ENCODE measurements at places on chromosomes 4 and X.

- DNase-seq = peak; percentile 10
Measured at GRCh38 chrX:110317061-110317819, 645 bp downstream of the AMMECR1 start.

- no peak for DNase-seq
Measured at GRCh38 chr4:74537459-74537858, 92.5 kb downstream of the AREG start.

DNA sequence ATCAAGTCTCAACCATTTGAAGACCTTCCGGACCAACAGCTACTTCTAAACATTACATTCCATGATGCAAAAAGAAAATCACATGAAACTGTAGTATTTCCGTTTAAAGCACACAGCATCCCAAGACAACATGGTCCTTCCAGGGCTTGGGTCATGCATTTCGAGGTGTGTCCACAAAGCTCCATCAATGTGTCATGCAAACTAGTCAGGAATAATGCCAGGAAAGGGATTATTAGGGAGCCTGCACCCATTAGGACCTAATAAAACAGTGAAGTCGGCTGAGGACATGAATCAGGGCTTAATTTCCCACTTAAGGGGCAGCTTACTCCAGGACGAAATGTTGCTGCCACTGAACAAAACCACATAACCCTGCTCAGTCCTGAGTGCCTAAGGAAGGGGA is 177.9 kb downstream of the TSPAN5 start:
- DNase-seq = no peak

DNA sequence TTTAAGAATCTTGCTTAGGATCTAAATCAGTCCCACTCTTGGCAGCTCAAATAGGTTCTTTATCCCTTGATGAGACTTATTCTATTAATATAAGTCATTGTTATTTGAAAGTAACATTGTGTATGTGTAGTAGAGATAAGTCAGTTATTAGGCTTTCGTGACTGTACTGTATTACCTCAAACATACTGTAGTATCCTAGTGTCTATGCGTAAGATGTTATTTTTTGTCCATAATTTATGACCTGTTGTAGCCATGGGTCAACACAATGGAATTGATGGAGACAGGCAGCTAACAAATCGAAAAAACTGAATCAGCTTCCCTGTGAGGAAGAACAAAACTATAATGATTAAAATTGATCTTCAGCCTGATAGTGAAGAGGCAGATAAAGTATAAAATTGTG is 41.8 kb downstream of the CLCN3 start:
- no peak for DNase-seq

DNA sequence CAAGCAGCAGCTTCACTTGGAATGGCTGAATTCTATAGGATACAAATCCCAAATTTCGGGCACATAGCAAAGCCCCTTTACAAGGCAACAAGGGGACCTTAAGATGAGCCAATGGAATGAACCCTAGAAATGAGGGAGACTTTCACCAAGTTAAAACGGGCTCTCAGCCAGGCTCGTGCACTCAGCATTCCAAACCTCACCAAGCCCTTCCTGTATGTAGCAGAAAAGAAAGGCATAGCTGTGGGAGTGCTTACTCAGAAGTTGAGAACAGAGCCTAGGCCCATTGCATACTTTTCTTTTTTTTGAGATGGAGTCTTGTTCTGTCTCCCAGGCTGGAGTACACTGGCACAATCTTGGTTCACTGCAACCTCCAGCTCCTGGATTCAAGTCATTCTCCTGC is 10.8 kb upstream of the HERC5 start:
- DNase-seq = no peak
